T-helper 9 cell (primary cell): ENCODE measurements at places on chromosomes 7 and 10.

GRCh38 chr10:122124808-122125207 lies 135.8 kb downstream of the TACC2 start:
- no peak for DNase-seq

DNA sequence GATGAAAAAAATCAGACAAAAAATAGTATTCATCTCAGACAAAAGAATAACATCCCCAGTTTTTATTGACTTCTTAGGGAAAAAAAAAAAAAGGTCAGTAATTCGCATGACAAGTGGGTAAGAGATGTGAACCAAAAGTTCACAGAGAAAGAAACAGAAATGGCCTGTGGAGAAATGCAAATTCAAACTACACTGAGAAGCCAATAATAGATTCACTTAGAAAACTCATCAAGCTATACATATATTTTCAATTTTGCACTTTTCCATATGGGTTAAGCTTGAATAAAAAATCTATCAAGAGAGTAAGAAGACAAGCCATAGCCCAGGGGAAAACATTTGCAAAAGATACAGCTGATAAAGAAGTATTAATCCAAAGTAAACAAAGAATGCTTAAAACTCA lies 28.0 kb downstream of the HERC4 start:
- DNase-seq: no peak

- no peak for DNase-seq
These were observed 65.2 kb upstream of the EMX2 start for GRCh38 chr10:117477211-117477947.

- no peak for DNase-seq
These were observed 27.4 kb upstream of the ELN start for GRCh38 chr7:74000489-74001149.

GRCh38 chr10:1595726-1596125 lies 141.6 kb downstream of the ADARB2 start:
- DNase-seq: no peak

DNA sequence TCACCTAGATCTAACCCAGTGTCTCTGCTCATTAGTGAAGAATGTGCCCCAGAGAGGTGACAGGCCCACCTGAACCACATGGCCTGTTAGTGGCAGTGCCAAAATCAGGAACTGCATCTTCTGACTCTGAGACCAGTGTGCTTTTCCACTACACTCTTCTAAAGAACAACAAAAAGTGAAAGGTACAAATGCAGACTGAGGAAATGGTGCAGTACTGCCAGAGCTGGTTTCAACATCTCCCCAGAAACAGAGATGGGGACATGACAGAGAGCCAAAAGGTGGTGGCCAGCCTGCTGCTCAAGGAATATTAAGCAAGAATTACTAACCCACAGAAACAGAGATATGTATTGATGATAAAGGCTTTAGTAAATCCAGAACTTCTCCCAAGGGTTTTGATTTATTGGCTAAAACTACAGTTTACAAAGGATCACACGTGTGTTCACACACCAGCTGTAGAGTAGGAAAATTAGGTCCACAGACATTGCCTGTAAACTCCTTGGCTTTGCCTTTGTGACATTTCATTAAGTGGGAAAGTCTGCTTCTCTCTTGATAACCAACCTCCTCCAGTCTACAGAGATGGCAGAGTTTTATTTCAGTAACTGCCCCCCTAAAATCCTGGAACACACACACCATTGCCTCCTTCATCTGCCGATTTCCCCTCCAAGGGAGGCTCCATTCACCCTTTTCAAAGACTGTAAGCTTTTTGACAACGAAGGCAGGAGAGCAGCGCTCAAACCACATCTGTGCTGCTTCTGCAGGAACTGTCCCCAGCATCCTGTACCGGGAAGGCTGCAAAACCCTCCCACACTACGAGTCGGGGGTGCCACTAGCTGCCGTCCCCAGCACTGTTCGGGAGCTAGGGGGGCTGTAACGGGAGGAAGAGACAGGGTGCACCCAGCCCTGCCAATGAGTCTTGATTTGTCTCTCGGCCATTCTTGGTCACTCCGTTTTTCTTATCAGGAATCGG lies 29.8 kb downstream of the GSDME start:
- no peak for DNase-seq

- no peak for DNase-seq
These were observed 67.7 kb downstream of the TRIM24 start for GRCh38 chr7:138527746-138528223.

GRCh38 chr7:50822706-50823105 lies 40.0 kb upstream of the GRB10 start:
- DNase-seq: no peak

- no peak for DNase-seq
These were observed 3.7 kb downstream of the CFAP46 start for GRCh38 chr10:132938472-132939339.

GRCh38 chr7:96598421-96598820 lies 111.2 kb downstream of the SEM1 start:
- DNase-seq: no peak

DNA sequence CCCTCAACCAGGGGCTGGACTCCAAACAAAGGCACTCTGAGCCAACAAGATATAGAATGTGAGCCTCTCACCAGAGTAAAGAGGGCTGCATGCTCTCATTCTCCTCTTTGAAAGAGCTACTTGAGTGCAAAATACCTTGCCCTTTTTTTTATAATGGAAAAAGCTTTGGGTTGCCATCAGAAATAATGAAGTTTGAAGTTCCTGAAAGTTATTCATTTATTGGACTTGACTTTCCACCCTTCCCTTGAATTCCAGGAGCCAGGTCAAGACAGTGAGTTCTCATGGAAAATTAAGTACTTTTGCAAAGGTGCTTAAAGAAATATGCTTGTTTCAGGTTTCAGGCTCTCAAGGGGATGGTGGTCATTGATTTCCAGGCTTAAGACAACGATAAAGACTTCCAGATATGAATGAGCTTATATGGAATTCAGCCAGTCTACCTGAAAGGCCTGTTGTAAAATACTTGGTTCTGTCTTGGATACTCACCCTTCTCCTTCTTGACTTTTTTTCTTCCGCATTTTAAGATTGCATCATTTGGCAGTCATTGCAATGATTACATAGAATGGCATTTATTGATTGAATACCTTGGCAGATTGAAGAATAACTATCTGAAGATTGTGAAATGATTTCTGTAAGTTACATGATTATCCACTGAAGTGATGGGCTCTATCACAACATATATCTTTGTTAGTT lies 696.4 kb downstream of the INHBA start:
- DNase-seq: no peak

DNA sequence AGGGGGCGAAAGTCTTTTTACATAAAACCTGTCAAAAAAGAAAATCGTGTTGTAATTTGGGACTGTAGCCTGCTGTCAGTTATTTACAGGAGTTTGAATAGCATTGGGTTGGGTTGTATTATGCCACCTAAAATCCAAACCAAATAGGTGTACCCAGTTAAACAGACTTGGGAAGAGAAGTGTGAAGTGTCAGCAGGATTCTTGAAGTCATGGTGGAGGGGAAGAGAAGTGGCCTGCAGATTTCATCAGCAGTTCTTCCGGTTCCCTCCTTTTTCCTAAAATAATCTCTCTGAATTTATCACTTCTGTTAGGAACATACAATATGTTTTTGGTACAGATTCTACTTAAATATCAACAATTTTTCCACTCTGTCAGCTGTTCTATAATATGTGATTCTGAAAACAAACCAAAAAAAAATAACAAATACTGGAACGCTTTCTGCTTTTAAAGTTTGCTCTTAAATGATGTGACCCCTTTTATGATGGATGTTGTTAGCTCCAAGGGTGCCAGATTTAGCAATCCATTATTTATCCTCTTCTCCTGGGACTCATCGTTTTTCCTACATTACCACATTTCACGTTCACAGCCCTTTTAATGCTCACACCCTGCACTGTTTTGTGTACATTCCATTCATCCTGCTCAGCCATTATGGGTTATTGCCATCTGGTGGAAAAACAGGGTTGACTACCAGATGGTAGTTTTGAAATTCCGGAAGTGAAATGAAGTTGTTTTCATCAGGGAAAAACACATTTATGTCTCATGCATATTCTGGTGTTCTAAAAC lies 18.7 kb upstream of the ARHGAP12 start:
- DNase-seq: no peak

GRCh38 chr10:88253-88652 lies 39.2 kb upstream of the TUBB8 start:
- DNase-seq: no peak

- no peak for DNase-seq
These were observed 1.5 kb downstream of the TRIL start for GRCh38 chr7:28956608-28957063.

GRCh38 chr7:33448035-33448434 lies 318.7 kb downstream of the BBS9 start:
- no peak for DNase-seq

DNA sequence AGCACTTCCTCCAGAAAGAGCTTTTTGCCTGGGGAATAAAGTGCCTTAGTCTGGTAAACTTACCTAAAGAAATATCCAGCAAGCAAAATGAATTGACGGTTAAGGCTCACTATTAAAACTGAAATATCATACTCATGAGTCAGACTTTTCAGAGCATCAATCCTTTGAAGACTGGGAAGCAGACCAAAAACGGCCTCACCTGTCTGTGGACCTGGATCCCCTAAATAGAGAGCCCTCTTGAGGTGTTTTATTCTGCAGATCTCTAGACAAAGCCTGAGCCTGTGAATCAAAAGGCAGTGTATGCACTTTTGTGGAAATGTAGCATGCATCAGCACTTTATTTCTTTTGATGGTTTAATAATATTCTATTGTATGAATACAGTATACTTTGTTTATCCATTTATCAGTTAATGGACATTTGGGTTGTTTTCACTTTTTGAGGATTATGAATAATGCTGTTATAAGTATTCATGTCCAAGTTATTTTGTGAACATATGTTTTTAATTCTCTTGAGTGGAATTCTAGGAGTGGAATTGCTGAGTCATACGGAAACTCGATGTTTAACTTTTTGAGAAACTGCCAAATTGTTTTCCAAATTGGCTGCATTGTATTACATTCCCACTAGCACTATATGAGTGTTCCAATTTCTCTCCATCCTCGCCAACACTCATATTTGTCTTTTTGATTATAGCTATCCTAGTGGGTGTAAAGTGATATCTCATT lies 449.0 kb upstream of the IGFBP3 start:
- no peak for DNase-seq

GRCh38 chr10:100041306-100042002 lies 31.7 kb upstream of the DNMBP start:
- no peak for DNase-seq

DNA sequence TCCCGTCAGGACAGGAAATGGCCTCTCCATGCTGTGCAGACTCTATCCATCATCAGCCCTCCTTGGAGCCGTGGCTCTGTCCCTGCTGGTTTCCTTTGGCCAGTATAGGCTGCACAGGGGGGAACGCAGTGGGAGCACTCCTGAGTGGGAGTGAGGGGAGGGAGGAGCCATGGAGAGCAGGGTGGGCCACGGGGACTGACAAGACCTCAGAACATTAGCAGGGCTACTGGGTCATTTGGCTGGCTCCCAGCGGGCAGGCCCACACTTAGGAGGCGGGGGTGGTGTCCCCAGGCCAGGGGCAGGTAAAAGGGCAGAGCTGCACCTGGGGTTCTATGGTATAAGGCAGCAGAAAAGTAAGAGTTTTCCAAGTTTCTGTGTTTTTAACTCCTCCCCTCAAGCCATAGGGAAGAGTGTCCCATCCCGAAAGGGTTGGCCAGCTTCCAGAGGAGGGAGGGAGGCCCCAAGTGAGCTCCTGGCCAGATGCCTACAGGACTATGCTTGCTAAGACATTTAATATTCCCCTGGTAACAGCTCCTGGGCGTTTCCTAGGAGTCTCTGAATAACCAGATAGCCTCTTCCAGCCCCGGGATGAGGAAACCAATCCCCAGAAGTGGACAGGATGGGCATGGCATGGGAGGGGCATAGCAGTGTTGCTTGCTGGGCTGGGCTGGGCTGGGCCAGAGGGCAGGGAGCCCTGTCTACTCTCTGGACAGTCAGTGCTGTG lies 5.5 kb upstream of the OPN4 start:
- DNase-seq: no peak

- DNase-seq: no peak
These were observed 327.0 kb downstream of the RNLS start for GRCh38 chr10:88256013-88256680.

GRCh38 chr10:78229489-78229888 lies 195.8 kb downstream of the RPS24 start:
- no peak for DNase-seq

DNA sequence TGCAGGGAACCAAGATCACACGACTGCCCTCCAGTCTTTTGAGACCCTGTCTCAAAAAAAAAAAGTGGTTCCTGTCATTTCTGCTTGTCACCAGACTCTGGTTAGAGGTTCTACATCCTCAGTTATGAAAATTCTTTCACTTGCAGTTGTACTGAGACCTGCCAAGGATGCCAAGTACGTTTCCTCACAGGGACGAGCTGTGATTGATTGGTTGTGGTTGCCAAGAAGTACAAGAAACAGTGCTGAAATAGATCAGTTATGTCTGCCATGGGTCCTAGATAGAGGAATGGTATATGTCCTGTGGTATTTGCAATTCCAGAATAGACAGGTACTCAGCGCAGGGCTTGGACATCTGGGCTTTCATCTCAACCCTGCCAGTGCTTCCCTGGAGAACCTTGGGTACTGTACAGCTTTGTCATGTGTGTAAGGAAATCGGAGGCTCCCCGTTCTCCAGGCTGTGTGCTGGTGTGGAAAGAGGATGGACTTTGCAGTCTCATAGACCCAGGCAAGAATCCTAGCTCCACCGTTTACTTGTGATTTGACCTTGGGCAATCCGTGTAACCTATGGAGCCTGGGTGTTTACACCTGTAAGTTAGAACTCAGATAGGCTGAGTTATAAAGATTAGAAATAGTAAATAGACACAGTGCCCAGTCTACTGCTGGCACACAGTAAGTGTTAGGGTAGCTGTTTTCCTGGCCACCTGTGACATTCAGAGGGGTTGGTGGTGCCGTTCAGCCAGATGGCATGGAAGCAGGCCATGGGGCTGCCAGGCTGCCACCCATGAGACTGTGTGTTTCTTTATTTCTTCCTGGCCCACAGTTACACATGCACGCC lies 53.0 kb downstream of the COL13A1 start:
- no peak for DNase-seq

DNA sequence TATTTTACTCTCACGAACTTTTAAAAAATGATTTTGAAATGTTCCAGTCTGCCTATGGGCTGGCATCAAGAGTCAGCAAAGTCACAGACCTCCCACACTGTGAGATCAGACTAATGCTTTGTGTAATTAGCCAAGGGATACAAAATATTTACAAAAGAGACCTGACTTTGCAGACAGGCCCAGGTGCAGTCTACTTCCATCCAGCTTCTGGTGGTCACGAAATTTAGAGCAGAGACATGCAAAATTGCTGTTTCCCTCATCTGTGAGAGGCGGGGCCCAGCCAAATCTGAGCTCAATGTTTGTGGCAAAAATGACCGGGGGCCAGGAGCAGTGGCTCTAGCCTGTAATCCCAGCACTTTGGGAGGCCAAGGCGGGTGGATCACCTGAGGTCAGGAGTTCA lies 82.5 kb upstream of the PITRM1 start:
- no peak for DNase-seq

GRCh38 chr7:94052398-94053180 lies 48.4 kb upstream of the BET1 start:
- no peak for DNase-seq

DNA sequence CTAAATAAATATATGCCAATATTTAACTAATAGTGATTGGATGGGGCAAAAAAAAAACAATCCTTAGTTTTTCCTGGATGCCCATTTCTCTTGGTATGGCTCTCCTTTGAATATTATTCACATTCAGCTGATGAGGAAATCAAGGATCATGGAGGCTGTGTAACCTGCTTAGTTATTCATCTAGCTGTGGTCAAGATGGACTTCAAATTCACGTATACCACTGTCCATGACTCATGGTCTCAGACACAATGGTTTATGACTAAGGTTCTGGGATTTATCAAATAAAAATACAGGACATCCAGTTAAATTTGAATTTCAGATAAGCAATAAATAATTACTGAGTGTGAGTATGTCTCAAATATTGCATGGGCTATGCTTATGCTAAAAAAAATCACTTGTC lies 191.5 kb upstream of the CELF2 start:
- DNase-seq: no peak
